ENCODE measurements at places on chromosomes 13 and 19. TPM values are rescaled to one million over a fixed set of nuclear protein-coding genes. Genes with fewer than 3 reads are reported as not detected.

PNMA8C gene
- not detected for total RNA-seq

ZNF468 gene
- total RNA-seq: 6.9 TPM

LIG4 gene
- total RNA-seq: 5.2 TPM

SBK2 gene
- total RNA-seq: not detected

Measured in myometrial cell (primary cell).